ENCODE measurements at places on chromosomes 7 and 10.

- DNase-seq, result peak; percentile 86
Observed at GRCh38 chr7:23184709-23185359, 3.0 kb downstream of the NUP42 start.

DNA sequence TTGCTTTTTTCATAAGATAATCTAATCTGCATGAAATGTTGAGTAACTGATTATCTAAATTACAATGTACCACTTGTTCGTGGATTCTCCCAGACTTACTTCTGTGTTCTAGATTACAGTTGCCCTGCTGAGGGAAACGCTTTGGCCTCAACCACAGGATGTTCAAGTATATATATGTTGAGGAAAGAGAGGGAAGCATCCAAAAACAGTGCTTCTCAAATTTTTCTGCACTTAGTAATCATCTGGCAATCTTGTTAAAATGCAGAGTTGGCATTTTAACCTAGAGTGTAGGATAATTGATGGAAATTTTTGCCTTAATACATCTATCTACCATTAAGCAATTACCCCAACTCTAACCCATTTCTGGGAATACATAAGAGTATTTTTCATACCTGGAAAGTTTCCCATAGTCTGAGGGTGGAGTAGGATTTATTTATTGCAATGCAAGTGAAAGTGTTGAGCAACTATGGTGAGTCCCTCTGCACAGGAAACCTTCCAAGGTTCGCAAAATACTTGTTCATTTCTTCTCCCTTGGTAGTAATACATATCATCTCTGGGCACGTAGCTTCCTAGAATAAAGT, 59.6 kb upstream of the C1GALT1 start:
- DNase-seq, result peak; percentile 64

GRCh38 chr10:118300320-118300719, 41.8 kb downstream of the FAM204A start:
- DNase-seq, result no peak

DNA sequence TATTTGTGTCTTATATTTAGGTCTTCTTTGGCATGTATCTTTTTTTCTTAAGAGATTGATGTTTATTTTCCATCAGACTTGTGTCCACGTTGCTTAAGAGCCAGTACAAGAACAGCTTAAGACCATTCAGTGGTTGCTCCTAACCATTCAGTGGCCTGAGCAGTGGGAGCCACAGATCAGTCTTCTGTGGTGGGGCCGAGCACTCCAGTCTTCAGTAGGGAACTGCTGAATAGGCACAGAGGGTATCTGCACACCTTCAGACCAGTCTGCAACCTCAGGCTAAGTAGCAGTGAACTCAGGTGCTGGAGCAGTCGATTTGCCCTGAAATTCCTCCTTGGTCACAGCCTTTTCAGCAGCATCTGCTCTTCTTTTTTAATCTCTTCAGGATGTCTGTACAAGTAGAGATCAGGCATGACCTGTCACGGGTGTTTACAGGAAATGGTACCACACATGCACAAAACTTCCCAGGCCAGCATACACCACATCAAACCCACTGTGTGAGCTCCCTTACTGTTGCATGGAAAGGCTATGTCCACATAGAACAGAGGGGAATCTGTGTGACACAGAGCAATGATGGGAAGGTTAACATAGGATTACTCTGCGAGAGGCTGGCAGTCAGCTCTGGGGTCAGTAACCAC, 51.5 kb downstream of the FAM107B start:
- no peak for DNase-seq

DNA sequence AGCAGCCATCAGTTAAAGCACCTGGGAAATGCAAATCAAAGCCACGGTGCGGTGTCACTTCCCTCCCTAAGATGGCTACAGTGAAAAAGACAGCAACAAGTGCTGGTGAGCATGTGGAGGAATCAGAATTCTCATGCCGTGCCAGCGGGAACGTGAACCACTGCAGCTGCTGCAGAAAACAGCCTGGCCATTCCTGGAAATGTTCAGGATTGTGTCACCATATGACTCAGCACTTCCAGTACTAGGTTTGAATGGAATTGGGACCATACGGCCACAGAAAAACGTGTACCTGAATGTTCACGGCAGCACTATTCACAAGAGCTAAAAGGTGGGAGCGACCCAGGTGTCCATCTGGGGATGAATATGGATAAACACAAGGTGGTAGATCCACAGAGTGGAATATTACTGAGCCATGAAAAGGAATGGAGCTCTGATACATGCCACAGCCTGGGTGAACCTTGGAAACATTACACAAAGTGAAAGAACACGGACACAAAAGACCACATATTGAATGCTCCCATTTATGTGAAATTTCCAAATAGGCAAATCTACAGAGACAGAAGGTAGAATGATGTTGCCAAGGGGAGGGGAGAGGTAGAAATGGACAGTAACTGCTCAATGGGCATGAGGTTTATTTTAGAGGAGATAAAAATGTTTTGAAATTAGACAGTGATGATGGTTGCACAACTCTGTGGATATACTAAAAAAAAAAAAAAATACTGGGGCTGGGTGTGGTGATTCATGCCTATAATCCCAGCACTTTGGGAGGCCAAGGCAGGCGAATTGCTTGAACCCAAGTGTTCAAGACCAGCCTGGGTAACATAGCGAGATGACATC, 61.6 kb downstream of the MICALL2 start:
- peak; percentile 90 for DNase-seq

- peak; percentile 80 for DNase-seq
Observed at GRCh38 chr10:69716711-69717560, 84.8 kb upstream of the COL13A1 start.

- DNase-seq, result peak; percentile 99
Observed at GRCh38 chr10:119401671-119402395, 140.7 kb downstream of the RGS10 start.

DNA sequence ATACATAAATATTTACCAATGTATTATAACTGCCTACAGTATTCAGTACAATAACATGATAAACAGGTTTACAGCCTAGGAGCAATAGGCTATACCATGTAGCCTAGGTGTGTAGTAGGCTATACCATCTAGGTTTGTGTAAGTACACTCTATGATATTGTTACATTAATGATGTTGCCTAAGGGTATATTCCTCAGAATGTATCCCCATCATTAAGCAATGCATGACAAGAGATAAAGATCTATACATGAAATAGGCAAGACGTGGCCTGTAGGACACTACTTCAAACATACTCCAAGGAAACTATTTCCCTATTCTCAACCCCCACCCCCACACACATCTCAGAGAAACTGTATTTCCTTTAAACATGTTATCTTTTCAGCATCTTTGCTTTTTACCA, 15.3 kb upstream of the ADAM22 start:
- no peak for DNase-seq

DNA sequence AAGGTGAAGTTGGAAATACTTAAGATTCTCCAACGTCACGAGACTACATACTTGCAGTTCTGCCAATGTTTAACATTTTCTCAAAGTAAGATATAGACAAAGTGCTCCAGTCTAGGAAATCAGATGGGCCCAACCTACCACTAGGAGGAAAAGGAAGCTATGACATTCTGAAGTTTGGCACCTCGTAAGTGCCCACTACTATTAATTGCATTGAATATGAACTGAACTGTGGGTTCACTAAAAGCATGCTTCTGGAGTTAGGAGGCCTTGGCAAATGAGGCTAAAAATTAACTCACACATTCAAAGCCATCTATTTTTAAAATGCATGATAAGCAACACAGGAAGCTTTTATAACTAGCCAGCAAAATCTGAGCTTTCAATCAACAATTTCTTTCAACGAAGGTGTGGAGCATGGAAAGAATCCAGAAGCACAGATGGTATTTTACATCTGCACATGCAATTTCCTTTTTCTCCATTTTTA, 149.7 kb downstream of the LRRTM3 start:
- DNase-seq, result no peak

DNA sequence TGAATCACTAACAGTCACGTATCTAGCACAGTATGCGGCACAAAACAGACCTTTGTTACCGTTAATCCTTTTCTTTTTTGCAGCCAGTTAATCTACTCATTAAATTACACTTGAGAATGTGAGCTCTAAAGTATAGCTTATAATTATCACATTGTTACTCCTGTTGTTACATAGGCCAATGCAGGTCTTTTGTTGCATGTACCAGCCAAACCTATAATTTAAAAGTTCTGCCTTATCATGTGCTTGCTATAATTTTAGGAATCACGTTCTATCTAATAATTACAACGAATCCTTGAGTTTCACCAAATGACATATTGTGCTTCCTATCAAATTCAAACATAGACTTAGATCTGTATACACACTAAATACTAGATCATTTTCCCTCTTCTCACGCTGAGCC, 245.1 kb downstream of the DGKI start:
- no peak for DNase-seq

- DNase-seq, result no peak
Observed at GRCh38 chr10:32229170-32229569, 117.8 kb downstream of the EPC1 start.

GRCh38 chr10:6047847-6048246, 14.3 kb downstream of the IL2RA start:
- DNase-seq, result no peak

GRCh38 chr10:64760371-64760770, 1239.2 kb downstream of the REEP3 start:
- DNase-seq, result no peak

GRCh38 chr10:12887780-12888179, 113.7 kb downstream of the CCDC3 start:
- peak; percentile 50 for DNase-seq

GRCh38 chr7:141480953-141481352, 70.3 kb upstream of the AGK start:
- DNase-seq, result no peak

GRCh38 chr10:60739558-60739957, 38.7 kb upstream of the CDK1 start:
- DNase-seq, result peak; percentile 52

DNA sequence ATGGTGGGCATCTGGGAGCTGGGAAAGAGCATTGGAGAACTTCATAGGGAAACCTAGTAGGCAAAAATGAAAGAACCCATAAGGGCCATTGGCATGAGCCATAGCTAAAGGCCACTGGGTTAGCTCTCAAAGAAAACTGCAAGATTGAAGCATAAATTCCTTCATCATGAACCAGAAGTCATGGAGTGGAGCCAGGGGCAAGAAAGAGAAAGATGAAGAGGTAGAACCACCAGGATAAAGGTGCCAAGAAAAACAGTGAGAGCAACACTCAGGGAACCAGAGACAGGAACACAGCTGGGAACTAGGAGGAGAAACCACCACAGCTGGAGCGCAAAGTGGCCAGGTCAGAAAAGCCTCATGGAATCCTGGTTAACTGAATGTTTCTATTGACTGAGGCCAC, 11.5 kb upstream of the SGMS1 start:
- DNase-seq, result peak; percentile 91

GRCh38 chr7:152907042-152907761, 147.7 kb downstream of the ACTR3B start:
- no peak for DNase-seq

- DNase-seq, result peak; percentile 86
Observed at GRCh38 chr10:79400146-79401004, 45.0 kb downstream of the ZCCHC24 start.

- peak; percentile 76 for DNase-seq
Observed at GRCh38 chr10:4254101-4254994, 469.3 kb upstream of the KLF6 start.
